Activated gamma-delta T cell (primary cell): ENCODE measurements at places on chromosomes 3 and 15.
A peak's percentile ranks its signal among the peaks of the same experiment; 100 is the strongest.

- DNase-seq: peak; percentile 41
Measured at GRCh38 chr3:46998121-46998851, 18.8 kb downstream of the NBEAL2 start.

DNA sequence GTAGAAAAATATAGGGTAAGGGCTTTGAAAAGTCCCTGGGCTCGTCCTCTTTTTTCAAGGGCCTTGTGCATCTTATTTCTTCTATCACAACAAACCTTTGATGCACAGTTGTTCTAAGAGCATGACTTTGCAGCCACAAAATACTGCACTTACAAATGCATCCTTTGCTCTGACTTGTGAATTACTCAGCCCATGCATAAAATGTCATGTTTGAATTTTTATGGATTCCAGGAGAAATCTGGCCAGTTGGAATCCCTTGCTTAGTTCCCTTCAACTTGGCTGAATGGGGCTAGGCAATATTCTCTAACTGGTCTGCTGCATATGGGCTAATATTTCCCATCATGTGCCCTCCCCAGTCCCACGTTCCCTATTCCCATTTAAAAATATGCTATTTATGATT, 523.9 kb upstream of the RGMA start:
- DNase-seq: no peak

GRCh38 chr15:90349072-90349471, 3.0 kb upstream of the ZNF774 start:
- DNase-seq: no peak

DNA sequence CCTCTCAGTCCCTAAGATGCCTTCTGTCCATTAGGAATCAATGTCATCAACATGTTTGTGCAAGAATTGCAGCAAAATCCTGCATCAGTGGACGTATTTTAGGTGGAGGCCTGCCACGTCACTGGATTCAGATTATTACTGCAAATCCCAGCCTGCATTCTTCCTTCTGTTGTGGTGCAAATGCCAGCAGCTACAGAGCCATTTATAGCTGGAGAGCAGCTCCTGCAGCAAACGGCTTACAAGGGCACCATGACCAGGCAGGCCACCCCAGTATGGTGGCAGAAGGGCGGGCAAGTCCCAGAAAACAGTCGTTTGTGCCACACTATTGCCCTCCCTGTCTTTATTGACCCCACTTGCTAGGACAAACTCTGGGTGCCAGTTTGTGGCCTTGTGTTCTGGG, 74.7 kb downstream of the SNRK start:
- DNase-seq: no peak

DNA sequence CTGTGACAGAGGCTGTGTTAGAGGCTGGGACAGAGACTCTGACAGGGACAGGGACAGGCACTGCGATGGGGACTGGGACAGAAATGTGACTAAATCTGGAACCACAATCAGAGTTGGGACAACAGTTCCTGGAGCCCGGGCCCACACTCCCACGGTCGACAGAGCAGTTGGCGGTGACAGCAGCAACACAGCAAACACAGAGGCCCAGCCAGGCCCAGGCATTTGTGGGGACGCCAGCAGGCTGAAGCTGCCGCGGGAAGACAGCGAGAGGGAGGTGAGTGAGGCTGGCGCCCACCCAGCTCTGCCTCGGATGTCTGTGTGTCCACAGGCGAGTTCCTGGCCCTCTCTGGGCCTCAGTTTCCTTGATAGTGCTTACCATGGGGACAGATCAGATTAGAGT, 9.3 kb upstream of the HCN4 start:
- no peak for DNase-seq

DNA sequence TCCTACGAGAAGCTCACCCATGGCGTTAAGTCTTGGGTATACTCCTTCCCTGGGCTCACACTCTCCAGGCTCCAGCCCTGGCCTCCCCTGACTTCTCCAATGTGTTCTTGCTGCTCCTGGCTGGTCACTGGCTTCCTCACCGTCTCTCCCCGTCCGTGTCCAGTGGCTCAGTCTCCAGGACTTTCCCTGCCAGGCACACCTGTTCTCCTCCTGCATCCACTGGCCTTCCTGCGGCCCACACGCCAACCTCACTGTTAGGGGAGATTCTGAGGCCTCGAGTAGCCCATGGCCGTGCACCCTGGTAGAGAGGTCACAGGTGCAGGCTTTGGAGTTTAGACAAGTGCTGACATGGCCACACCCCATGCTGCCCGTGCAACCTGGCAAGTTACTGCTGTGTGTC, 91.9 kb upstream of the SNRPA1 start:
- no peak for DNase-seq

DNA sequence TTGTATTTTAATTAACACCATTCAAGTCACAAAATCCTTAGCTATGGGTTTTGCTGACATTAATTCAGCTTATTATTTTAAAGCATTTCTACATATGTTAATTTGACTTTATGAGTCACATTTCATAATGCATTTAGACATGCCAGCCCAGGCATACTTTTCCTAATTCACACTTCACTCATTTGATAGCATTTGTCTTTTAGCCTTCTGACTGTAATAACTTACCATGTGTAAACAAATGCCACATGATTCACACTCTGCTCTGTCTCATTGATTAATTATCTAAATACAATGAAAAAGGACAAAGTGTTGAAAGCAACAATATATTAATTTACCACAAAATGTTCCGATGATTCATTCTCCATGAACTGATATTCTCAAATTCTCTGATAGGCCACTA, 927.8 kb upstream of the EPHA6 start:
- no peak for DNase-seq

GRCh38 chr3:171328419-171329082, 131.7 kb downstream of the TNIK start:
- DNase-seq: no peak

DNA sequence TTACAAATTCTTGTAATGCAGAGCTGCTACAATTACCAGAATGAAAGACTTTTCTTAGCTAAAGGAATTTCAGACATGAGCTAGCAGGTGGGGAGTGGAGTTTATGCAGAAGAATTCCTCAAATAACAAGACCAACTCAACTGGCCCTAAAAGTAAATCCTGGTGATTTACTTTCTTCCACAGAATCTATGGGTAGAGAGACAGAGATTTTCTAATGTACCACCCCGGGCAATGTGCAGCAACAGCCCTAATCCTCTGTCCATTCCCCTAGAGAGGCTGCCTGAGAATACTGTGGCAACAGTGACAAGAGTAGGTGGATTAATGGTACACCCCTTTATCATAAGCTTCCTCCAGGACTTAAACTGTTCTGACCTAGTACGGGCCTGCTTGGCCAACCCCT, 55.2 kb downstream of the AQR start:
- no peak for DNase-seq

DNA sequence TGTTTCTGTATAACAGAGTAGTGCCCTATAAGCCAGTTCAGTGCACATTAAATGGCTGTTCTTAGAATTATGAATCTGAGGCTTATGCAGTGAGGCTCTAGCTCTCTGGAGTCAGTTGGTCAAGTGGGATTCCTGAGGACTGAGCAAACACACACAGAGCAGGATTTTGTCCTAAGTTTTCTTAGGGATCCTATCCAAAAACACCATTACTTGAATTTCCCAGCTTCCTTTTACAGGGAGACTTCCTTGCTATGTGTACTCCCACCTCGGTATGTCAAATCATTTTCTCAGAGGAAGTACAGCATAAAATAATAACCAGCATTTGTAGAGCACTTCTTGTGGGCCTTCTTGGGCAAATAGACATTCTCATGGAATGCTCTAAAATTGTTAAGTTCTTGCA, 63.1 kb upstream of the GOLGA6B start:
- no peak for DNase-seq

GRCh38 chr3:189184566-189184965, 12.8 kb downstream of the TPRG1 start:
- no peak for DNase-seq

DNA sequence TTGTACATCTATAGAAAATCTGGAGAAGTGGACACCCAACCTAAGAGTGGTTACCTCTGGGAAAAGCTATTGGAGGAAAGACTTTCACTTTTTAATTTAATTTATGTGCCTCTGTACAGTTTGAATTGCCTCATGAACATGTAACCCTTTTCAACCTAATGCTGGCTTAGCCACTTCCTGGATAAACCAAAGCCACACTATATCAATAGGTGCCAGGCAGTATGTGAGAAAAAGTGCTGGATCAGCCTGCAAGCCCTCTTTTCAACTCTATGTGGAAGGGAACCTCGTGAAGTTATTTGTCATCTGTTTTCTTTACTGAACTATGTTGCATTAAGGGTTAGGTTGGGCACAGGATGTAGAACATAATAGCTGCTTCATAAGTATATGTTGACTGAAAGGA, 9.3 kb upstream of the TOPAZ1 start:
- DNase-seq: no peak

- no peak for DNase-seq
Measured at GRCh38 chr15:79172801-79173460, 82.4 kb upstream of the RASGRF1 start.

DNA sequence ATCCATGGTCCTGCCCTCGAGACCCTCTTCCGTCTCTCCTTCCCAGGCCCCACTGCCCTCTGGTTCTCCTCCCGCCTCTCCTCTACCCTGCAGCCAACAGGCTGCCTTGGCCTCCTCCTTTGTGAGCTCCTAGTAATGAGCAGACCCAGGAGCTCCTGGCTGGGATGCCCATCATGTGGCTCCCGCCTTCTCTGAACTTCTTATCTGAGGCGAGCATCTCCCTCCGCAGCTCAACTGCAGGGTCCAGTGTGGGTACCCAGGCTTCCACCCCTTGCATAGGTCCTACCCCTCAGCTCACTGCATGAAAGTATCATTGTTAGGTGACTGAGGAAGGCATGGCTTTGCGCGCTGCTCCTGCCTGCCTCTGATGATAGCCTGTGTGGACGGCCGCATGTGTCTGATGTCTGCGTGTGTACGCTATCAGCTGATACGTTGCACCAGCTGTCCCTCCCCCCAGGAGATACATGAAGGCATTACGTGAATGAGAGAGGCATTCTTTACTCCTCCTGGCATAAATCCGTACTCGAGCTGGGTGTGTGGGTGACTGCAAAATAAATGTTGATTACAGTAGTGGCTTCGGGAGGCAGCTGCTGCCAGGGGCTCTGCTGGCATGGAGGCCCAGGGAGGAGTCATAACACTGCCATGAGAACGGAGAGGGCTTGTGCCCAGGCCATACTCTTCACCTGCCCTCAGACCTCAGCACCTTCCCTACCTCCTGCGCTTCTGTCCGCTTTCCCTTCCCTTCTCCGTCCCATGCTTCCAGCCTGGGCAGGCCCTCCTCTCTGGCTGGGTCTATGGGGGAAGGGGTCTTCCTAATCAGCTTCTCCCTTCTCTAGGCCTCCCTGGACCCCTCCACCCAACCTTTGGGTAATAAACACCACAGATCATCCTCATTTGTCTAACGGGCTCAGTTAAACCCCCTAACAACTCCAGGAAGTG, 48.8 kb downstream of the ZNF710 start:
- DNase-seq: no peak

GRCh38 chr3:141828487-141828886, 48.0 kb upstream of the ATP1B3 start:
- no peak for DNase-seq

DNA sequence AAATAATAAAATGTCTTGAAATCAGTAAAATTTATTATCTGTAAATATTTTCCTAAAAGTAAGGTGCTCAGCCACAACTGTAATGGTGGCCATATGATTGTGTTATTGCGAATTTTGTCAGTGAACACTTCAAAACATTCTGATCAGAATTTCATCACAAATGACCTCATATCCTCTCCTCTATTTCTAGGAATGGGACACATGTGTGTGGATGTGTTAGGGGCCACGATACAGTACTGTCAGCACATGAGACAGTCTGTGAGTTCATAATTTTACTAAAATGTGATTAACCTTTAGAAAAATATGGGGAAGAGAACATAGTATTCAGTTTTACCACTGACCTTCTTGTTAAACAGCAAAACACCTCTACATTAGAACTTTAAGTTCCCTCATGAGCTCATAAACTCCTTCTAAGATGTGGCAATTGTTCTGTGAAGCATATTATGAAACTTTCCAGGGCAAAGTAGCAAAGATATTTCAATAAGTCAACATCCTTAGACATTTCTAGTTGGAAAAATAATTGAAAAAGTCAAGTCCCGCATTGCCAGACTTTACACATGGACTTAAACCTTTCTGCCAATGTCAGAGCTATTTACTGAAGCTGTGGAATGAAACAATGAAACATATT, 158.2 kb upstream of the ABI3BP start:
- no peak for DNase-seq

DNA sequence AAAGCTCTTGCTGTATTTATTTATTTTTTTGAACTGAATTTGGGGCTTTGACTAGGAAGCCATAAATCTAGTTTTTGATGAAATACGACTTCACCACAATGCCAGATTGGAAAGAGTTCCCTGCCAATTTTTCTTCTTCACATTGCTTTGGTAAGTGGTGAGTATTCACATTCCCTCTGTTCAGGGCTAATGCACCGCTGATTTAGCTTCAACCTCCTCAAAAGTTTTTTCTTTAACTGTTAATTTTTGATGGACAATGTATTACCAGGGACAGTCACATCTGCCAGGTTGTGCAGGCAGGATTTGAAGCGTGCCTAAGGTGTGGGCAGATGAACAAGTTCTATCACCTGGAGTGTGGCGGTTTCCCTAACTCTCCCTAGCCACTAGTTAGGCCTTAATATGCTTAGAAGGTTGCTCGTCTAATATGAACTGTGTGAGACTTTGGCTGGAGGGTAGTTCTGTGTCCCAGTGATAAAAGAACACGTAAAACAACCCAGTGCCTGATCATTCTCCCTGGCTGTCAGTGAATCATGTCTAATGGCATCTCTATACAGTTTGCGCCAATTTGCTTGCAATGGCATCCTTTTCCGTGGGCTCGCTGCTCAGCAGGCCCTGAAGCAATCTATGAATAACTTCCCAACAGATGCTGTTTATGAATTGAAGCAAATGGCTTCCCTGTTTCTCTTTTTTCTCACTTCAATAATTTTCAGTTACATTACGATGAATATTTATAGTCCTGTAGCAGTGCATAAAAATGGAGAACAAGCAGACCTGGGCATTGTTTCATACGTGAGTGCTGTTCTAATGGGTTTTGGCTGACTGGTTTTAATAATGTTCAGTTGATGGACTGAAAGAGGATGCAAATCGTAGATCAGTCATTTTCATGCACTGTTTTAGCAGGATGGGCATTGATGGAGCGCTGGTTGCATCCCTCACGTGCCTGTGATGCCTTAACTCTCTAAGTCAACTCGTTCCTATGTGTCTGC, 243.2 kb upstream of the SUCLG2 start:
- DNase-seq: no peak
